ENCODE measurements at places on chromosomes 2 and 18. TPM values are rescaled to one million over a fixed set of nuclear protein-coding genes. Genes with fewer than 3 reads are reported as not detected.

DNA sequence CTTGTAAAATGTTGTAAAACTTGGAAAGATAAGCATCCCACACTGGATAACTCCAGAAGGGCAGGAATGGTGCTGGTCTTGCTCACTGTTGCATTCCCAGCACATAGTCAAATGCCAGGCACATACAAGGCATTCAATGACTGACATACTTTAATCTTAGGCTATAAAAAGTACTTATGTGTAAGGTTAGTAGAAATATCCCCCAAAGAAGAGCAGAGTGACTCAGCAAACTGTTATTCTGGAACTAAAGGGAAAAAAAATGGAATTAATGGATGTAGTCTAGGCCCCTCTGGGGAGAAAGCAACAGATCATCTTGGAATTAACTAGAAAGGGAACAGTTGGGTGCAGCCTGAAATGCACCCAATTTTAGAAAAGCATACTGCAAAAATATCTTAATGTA, 9.0 kb downstream of the ZBTB14 start:
- H3K27me3 ChIP-seq = no peaks in the 10 kb centered on the region
- no peak overlapping the region for H3K4me3 ChIP-seq
- no peak overlapping the region for H3K27ac ChIP-seq
- H3K36me3 ChIP-seq = peaks cover 7% of the 10 kb centered on the region

Gene LIMS2
- 107 TPM for polyA plus RNA-seq

- H3K27ac ChIP-seq = no peak overlapping the region
- no peak for DNase-seq
- no peak overlapping the region for H3K4me3 ChIP-seq
Observed at GRCh38 chr18:58955001-58955400, 90.3 kb downstream of the ZNF532 start.

Gene STPG4
- not detected for polyA plus RNA-seq

- H3K27ac ChIP-seq = no peak overlapping the region
- H3K27me3 ChIP-seq = no peaks in the 10 kb centered on the region
- peak; percentile 62 for DNase-seq
- no peaks in the 10 kb centered on the region for H3K4me1 ChIP-seq
- H3K36me3 ChIP-seq = no peaks in the 10 kb centered on the region
- no peak overlapping the region for H3K4me3 ChIP-seq
Observed at GRCh38 chr2:154240921-154241379, 369.2 kb downstream of the GALNT13 start.

DNA sequence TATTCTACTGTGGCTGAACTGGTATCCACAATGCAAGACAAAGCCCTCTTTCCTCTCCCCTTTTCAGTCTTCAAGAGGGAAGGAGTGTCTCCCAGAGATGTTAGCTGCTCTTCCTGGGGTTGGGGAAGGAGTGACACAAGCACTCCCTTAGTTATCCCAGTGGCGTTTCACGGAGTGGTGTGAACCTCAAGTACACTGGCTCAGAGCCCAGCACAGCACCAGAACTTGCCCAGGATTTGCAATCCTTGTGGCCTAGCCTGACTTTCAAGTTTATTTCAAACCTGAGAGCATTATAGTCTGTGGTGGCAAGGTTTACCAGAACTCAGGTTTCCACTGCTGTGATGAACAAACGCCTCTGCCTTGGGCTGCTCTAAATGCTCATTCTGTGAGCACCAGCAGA, 162.5 kb downstream of the CCDC102B start:
- no peaks in the 10 kb centered on the region for H3K4me1 ChIP-seq
- H3K36me3 ChIP-seq = no peaks in the 10 kb centered on the region
- H3K27ac ChIP-seq = no peak overlapping the region
- H3K4me3 ChIP-seq = no peak overlapping the region
- no peaks in the 10 kb centered on the region for H3K27me3 ChIP-seq
- DNase-seq = no peak

DNA sequence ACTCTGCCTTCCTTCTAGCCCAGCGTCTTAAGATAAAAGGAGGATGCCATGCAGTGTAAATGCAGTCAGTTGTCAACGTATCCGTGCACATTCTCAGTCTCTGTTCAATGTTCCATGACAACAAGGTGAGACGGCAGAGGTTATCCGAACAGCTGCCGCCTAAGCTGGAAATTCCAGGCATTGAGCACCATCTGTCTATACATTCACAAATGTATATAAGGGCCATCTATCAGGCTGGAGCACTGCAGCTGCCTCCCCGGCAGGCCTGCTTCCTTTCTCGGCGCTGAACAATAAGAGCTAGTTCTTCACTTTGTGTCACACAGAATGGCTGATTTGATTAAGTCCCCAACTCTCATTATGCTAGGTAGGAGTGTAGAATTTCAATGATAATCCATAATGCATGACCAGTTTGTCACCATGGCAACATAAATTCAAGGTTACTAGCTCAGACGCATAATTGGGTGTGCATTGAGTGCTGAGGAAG, 282.2 kb upstream of the SOX11 start:
- H3K27me3 ChIP-seq = no peaks in the 10 kb centered on the region
- peak; percentile 41 for DNase-seq
- H3K36me3 ChIP-seq = no peaks in the 10 kb centered on the region
- no peaks in the 10 kb centered on the region for H3K4me1 ChIP-seq
- H3K4me3 ChIP-seq = no peak overlapping the region
- H3K27ac ChIP-seq = no peak overlapping the region

DNA sequence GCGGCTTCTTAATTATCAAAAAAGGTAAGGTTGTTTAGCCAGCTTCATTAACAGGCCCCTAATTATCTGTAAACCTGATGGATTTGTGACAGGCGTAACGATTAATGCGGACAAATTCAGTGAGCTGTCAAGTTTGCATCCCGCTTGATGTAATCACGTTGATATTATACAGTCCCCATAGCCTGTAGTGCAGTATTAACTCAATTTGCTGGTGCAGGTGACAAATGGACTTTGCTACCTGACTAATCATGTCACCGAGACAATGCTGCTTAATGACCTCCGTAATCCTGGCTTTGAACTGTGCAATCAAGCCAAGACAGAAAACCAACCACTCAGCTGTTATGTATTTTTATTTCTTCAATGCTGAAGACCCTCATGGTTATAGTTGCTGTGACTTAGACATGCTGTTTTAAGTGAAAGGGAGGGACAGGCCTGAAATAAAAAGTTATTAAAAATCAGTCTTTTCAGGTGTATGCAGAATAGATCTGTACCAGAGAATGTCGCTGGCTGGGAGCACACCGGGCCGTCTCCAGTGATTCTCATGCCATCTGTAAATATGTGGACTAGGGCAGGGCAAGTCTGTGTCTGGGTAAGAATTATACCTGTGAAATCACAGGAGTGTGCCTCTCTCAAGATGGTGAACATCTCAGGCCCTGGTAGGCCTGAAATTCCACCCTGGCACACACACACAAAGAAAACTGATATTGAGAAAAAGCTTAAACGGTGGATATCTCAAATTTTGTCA, 4.3 kb downstream of the TSHZ1 start:
- no peaks in the 10 kb centered on the region for H3K36me3 ChIP-seq
- DNase-seq = no peak
- peak overlapping the region; percentile 51 for H3K27ac ChIP-seq
- H3K27me3 ChIP-seq = no peaks in the 10 kb centered on the region
